Stimulated activated CD4-positive, alpha-beta T cell treated with anti-CD3 and anti-CD28 coated beads, Interleukin-2, amount 100 ng/mL, for 48 hours (primary cell): ENCODE measurements at places on chromosomes 4 and X.

DNA sequence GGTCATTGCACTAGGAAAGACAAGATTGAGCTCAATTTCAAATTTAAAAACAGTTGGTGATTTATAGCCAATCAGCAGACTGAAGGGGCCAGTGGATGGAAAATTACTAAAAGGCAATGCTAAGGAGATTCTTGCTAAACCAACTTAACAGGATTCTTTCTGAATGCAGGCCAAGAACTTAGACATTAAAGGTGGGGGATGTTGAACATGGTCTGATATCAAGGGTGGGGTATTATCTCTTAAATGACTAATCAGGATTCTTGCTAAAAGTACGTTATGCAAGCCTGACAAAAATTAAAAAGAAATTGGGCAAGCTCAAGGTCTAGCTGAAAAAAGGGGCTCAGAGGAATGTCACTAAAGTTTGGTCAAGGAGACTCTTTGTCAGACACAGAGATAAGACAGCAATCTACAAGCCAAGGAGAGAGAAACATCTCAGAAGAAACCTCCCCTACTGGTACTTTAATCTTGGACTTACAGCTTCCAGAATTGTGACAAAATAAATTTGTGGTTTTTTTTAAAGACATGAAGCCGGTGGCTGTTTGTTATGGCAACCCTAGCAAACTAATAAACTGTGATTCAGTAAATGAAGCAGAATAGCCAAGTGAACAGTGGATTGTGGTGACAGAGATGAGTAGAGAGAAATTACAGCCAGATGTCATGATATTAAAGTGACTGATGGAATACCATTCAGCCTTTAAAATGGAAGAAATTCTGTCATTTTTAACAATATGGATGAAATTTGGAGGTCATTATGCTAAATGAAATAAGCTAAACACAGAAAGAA lies 120.3 kb upstream of the KLHL4 start:
- no peak for DNase-seq

DNA sequence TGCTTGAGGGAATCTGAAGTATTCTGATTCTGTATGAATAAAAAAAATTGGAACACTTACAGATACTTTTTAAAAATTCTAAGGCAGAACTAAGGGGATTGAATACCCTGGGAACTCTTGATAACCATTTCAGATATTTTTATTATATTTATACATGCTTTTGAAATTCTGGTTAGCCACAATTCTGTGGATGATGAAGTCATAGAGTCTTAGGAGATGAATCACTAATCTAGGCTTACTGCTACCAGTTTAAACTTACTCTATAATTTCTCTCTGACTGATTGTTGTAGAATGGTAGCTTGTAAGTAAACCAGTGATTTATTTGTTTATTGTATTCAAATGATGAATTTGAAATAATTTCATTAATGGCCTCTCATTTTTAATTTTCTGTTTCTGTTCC lies 11.4 kb upstream of the SLAIN2 start:
- no peak for DNase-seq

- DNase-seq = no peak
Observed at GRCh38 chrX:81195259-81195658, 6.5 kb downstream of the HMGN5 start.

GRCh38 chr4:78166622-78167021 lies 109.5 kb downstream of the FRAS1 start:
- no peak for DNase-seq

GRCh38 chr4:137194670-137195069 lies 337.6 kb downstream of the PCDH18 start:
- DNase-seq = no peak

GRCh38 chr4:41132055-41132683 lies 82.2 kb downstream of the APBB2 start:
- DNase-seq = no peak

- DNase-seq = no peak
Observed at GRCh38 chr4:174222266-174222872, 61.1 kb downstream of the FBXO8 start.

DNA sequence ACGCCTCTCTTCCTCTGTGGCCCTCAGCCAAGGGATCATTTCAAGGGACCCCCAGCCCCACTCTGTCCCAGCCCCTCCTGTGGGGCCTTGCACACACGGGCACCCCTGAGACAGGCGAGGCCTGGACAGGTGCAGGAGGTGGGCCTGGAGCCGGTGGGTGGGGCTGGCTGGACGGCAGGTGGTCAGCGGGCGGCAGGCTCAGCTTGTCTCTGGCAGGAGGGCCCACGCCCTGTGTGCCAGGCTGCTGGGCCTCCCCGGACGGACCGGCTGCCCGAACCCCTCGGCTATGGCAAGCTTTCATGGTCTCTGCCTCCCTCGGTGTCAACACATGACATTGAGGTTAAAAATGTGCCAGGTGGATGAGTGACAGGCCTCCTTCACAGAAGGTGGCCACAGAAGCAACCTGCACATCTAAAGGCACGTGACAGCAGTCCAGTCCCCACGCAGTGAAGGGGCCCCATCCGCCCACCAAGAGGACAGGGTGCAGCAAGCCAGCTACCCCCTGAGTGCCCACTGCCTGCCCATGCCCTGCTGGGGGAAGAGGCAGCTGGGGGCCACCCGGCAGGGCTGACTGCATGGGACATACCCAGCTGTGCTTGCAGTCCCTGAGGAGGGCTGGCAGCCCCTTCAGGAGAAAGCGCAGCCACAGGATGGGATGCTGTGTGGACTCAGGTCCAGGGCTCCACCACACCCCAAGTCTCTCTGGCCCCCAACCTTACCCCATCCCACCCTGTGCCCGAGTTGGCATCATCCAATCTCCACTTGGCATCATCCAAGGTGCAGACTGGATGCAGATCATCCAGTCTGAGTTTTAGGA lies 109.3 kb downstream of the FAM53A start:
- DNase-seq = no peak

DNA sequence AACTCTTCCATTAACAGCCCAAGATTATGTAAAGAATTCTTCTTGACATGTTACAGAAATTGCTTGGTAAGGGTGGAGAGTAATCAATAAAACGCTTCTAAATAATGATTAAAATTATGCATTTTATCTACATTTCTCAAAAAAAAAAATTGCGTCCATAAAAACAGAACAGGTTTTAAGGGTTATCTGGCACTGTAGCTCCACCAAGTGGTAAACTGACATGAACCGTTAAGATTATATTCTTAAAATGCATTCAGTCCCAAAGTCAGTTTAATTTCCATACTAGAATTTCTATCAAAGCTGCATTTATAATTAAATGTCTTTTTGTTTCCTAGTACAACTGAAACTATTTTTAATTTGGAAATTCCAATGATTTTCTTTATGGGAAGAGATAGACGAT lies 214.0 kb upstream of the UGT8 start:
- DNase-seq = no peak

- no peak for DNase-seq
Observed at GRCh38 chr4:168667376-168667775, 170.5 kb downstream of the PALLD start.

DNA sequence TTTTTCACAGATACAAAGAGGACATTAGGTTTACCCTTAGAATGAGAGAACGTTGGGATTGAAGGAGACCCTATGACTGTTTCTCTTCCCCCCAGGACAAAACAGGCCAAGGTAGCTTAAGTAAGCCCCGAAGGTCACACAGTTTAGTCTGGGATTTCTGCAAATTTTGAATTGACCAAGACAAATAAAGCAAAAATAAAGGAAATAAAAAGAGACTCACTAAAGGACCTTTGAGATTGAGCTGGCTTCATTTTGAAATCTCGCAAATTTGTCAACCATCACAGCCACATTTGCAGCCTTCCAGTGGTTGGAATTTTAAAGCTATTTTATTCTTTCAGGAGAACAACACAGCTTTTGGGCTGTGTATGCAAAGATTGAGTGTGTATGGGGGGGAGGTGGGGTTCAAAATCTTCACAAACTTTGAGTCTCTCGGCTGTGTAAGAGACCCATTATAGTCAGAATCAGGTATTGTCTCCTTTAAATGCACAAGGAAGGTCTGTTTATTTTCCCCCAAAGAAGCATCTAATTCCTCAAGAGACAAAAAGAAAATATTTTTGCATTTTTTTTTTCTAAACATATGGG lies 4.2 kb downstream of the TMSB4X start:
- no peak for DNase-seq

DNA sequence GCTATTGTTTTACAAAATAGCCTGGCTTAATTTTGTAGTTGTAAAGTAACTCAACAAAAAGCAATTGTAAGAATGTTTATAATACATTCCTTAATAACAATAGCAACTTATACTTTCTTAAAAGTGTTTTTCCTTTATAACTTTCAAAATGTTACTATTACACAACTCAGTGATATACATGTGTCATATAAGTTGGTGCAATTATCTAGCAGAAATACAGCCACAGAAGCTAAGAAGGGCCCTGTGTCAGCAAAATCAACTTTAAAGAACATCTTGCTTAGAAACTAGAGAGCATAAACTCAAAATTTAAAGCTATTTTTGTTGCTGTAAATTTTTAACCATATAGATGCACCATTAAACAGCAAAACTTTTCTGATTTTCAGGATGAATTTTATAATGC lies 41.4 kb upstream of the MAB21L2 start:
- no peak for DNase-seq

GRCh38 chr4:84058201-84058600 lies 440.9 kb downstream of the NKX6-1 start:
- no peak for DNase-seq

DNA sequence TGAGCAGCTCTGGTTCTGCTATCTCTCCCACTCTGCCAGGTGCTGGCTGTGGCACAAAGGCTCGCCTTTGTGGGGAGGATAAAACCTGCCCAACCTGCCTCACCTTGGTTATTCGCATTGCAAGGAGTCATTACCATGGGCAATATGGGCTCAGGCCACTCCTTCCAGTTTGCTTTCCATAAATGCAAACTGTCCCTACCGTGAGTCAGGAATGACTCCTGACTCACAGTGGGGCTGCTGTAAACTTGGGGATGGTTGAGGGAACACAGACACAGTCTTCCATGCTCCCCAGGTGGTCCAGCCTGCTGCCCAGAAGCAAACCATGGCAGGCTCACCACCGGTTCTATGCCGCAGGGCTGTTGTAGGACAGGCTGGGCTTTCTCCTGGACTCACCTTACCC lies 36.1 kb downstream of the COQ2 start:
- DNase-seq = no peak

DNA sequence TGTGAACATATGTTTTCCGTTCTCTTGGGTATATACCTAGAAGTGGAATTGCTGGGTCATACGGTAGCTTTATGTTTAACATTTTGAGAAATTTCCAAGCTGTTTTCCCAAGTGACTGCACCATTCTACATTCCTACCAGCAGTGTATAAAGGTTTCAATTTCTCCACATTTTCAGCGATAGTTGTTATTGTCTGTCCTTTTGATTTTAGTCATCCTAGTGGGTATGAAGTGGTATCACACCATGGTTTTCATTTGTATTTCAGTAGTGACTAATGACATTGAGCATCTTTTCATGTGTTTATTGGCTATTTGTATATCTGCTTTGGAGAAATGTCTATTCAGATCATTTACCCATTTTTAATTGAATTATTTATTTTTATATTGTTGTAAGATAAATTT lies 2.4 kb downstream of the PPEF1 start:
- no peak for DNase-seq

DNA sequence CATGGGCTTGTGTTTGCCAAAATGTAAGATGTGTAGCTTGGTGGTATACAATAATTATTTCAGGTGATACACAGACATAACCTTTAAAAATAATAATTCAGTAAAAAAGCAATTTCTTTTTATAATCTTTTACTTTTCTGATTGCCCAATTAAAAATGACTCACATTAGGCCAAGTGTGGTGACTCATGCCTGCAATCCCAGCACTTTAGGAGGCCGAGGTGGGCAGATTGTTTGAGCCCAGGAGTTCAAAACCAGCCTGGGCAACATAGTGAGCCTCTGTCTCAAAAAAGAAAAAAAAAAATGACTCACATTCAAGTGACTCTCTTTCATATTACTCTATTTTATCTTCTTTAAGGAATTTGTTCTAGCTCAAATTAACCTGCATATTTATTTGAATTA lies 449.4 kb upstream of the HTR2C start:
- no peak for DNase-seq

- DNase-seq = peak; percentile 29
Observed at GRCh38 chr4:184648313-184649025, 778 bp downstream of the CASP3 start.

DNA sequence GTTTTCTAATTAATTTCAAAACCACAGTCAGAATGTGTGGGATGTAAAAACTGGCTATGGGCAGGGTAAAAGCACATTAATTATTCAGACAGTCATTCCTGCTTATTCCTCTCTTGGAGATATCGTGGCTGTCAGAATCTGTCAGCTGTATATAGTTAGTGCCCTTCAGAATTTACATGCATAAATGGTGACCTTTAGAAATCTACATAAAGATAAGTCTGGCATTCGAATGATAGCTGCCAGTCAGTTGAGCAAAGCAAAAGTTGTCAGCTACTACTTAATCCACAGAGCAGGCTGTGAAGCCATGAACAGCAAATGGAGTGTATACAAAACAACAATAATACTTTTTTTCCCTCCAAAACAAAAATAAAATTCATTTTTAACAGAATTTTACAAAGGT lies 189.5 kb downstream of the ADGRL3 start:
- no peak for DNase-seq

DNA sequence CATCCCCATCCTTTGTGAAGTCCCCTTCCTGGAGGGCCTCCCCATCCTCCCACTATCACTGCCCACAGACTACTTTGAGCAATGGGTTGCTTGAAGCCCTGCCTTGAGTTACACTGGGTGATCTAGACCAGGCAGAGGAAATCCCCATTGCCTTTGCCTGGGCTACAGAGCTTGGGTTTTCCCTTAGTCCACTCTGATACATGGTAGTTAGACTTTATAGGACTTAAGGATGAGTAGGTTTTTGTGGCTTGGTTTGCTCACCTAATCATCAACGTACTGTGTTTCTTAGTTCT lies 56.6 kb downstream of the TMEM131L start:
- DNase-seq = no peak

DNA sequence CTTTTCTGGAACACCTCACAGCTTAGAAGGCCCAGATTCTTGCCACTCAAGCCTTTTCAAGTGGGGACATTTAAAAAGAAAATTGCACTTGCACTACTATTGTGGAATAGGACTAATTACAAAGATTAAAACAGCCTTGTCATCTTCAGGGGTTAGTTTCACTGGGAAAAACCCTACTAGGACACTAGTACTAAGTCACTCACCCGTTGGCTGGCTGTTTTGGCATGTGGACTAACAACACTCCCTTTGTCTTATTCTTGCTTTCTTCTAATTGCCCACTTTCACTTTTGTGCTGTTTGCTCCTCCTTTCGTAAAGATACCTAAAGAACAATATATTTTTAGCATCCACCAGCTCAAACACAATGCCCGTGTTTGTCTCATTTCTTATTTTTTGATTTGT lies 200.9 kb upstream of the MID1 start:
- no peak for DNase-seq

GRCh38 chr4:26120098-26120825 lies 200.6 kb upstream of the RBPJ start:
- no peak for DNase-seq

DNA sequence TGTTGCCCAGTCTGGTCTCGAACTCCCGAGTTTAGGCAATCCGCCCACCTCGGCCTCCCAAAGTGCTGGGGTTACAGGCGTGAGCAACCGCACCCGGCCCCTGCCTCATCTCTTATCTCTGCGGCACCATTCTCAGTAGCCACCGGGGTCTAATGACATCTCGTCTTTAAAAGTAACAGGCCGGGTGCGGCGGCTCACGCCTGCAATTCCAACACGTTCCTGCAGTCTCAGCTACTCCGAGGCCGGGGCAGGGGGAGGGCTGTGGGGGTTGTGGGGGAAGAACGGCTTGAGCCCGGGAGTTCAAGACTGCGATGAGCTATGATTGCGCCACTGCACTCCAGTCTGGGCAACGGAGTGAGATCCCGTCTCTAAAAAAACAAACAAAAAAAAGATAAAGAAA lies 28.8 kb downstream of the ING2 start:
- DNase-seq = no peak
